ENCODE measurements at places on chromosomes 13 and 19.

GRCh38 chr19:33703821-33704220 lies 82.1 kb downstream of the CHST8 start:
- DNase-seq, result no peak

DNA sequence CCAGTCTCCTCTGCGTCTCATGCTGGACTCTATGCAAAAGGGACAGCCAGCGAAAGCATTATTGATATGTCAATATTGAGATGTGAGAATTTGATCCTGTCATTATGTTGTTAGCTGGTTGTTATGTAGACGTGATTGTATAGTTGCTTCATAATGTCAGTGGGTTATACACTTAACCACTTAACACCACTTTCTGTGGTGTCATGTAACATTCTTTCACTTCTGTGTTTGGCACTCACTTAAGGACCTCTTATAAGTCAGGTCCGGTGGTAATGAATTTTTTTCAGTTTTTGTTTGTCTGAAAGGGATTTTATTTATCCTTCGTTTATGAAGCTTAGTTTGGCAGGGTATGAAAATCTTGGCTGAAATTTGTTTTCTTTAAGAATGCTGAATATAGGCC lies 7.1 kb upstream of the SIGLEC7 start:
- DNase-seq, result no peak

DNA sequence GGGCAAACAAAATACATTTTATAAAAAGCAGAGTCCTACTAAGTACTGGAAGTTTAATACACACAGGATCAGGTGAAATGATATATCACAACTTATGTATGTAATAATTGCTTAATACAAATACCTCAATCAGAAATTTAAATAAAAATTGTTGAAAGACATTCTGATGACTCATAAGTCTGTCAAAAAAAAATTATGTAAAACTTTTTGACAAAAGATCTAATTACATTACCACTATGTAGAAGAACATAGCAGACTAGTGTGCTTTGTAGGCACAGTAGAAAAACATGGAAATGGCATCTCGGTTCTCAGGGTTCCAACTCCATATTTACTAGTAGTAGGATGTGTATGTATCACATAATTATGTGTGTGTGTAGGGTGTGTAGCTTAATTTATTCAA lies 156.2 kb downstream of the DNAJC3 start:
- DNase-seq, result no peak

- no peak for DNase-seq
Measured at GRCh38 chr13:102561933-102562332, 34.9 kb upstream of the TPP2 start.

DNA sequence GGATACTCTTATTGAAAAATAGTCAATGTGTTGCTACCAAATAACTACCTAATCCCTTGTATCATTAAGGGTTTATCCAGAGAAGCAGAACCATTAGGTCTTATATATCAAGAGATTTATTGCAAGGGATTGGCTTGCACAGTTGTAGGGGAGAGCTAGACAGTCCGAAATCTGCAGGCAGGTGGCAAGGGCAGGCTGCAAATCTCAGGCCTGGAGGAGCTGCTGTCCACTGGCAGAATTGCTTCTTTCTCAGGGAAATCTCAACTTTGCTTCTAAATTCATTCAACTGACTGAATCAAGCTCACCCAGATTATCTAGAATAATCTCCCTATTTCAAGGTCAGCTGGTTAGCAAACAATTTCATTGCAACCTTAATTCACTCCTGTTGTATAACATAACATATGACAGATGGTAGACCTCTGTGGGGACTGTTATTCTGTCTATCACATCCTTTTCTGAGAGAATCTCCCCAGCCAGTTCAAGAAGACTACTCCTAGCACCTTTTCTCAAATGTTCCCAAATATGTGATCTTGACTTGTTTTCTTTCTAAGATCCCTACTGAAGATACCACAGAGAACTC lies 194.2 kb downstream of the NHLRC3 start:
- DNase-seq, result no peak

- peak; percentile 42 for DNase-seq
Measured at GRCh38 chr13:48304143-48304876, 759 bp downstream of the RB1 start.

DNA sequence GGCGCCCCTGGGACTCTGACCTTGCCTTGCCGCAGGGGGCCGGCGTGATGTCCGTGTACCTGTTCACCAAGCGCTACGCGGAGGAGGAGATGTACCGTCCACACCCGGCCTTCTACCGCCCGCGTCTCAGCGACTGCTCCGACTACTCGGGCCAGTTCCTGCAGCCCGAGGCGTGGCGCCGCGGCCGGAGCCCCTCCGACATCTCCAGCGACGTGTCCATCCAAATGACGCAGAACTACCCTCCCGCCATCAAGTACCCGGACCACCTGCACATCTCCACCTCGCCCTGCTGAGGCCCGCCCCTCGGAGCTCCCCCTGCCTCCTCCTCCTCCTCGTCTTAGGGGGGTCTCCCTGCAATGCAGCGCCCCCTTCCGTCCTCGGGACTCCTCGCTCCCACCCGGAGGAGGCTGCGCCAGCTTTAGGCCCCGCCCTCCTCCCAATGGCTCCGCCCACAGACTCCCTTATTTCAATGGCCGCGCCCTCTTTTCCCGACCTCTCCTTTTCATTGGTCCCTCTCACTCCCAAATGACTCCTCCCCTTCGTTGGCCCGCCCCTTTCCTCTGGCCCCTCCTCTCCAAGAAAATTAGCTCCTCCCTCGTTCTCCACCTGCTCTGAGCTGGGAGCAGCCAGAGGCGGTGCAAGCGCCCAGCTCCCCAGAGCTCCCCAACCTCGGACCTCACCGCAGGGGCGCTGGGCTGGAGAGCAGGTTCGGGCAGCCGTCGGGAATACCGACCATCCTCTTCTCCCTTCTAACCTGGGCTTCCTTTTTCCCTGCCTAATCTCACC lies 20.5 kb upstream of the CACNG8 start:
- DNase-seq, result no peak

DNA sequence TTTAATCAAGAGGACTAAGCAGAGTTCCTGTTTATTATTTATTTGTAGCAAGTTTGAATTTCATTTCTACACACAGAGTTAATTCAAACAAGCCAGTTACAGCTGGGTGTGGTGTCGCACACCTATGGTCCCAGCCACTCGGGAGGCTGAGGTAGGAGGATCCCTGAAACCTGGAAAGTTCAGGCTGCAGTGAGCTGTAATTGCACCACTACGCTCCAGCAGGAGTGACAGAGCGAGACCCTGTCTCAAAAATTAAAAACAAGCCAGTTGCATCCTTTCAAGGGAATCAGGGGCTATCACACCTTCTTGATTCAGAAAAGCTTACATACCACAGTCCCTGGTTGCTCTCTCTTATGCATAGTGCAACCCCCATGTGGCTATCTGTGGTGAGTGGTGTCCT lies 19.8 kb downstream of the ZNF586 start:
- no peak for DNase-seq

GRCh38 chr19:2324220-2324948 lies 4.0 kb downstream of the LSM7 start:
- DNase-seq, result no peak

- DNase-seq, result no peak
Measured at GRCh38 chr13:87333599-87333998, 337.6 kb upstream of the SLITRK5 start.

GRCh38 chr19:46466536-46467196 lies 4.7 kb downstream of the PNMA8A start:
- DNase-seq, result peak; percentile 78

- no peak for DNase-seq
Measured at GRCh38 chr13:95704510-95704909, 27.6 kb downstream of the DNAJC3 start.

GRCh38 chr19:37963190-37963936 lies 56.4 kb downstream of the SIPA1L3 start:
- peak; percentile 11 for DNase-seq

- no peak for DNase-seq
Measured at GRCh38 chr19:54882758-54883157, 8.7 kb downstream of the FCAR start.

DNA sequence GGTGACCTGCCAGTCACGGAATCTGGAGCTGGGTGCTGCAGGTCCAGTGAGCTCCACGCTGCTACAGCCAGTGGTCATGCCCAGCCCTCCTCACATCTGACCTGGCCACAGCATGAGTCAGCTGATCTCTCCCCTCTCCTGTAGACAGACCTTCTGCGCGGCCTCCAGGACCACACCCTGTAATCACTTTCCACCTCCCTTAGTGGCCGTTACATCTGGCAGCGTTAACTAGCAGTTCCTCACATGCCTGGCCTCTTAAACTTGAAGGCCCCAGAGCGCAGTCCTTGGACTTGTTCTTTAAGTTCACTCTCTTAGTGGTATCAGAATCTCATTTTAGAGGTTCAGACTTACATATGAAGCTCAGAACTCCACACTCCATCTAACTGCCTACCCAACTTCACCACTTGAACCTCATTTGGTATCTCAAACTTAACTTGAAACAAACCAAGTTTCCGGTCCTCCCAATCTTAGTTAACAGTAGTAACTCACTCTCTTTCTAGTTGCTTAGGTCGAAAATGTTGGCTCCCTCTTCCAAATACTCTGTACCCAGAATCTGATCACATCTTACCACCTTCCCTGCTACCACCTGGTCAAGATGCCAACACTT lies 22.7 kb downstream of the MIPEP start:
- no peak for DNase-seq

DNA sequence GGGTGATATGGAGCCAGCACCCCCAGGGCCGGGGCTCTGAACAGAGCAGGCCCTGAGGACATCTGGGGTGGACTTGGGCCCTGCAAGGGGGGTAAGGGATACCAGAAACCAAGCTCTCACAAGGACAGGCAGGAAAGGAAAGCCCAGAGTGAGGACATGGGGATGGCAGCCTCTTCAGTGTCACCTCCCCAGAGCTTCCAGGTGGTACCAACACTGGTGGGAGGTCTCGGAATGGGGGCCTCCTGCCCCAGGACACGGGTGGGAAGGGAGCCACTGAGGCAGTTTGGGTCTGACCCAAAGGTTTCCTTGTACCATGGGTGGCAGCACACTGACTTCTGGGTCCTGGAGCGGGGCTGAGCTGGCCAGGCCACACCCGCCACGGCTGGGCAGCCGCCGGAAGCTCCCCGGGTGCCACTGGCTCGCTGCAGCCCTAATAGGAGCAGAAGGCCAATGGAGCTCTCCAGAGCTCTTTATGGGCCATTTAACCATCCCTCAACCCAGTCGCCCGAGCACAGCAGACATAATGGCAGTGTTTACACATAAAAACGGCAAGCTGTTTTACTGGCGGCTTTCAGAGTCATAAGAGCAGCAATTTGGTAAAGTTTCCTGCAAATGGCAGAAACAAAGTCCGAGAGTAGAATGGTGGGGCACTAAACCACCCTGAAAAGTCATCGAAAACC lies 59.3 kb downstream of the PEPD start:
- no peak for DNase-seq

GRCh38 chr19:32330213-32330857 lies 15.1 kb upstream of the ZNF507 start:
- no peak for DNase-seq

DNA sequence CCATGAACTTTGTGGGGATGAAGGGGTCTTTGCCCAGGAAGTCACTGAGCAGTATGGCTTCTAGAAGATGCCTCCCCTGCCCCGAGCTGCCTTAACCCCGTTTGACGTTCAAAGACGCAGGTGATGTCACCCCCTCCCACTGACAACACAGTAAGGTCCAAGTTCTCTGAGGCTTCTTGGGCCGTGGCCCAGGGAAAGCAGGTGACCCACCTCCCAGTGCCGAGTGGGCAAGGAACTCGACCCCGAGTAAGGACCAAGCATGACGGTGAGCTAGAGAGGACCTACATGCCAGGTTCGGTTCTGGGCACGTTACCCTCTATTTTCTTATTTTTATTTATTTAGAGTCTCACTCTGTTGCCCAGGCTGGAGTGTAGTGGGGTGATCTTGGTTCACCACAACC lies 81.3 kb downstream of the SLC6A16 start:
- DNase-seq, result no peak

GRCh38 chr13:49308921-49309408 lies 61.2 kb downstream of the CDADC1 start:
- no peak for DNase-seq

DNA sequence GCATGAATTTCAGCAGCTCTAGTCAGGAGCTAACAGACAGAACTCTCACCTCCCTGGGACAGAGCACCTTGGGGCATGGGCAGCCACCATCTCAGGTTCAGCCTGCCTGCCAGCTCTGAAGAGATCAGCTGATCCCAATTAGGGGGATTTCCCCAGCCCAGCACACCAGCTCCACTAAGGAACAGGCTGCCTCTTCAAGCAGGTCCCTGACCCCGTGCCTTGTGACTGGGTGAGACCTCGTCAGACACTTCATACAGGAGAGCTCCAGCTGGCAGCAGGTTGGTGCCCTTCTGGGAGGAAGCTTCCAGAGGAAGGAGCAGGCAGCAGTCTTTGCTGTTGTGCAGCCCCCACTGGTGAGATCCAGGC lies 84.5 kb upstream of the UFM1 start:
- DNase-seq, result no peak

DNA sequence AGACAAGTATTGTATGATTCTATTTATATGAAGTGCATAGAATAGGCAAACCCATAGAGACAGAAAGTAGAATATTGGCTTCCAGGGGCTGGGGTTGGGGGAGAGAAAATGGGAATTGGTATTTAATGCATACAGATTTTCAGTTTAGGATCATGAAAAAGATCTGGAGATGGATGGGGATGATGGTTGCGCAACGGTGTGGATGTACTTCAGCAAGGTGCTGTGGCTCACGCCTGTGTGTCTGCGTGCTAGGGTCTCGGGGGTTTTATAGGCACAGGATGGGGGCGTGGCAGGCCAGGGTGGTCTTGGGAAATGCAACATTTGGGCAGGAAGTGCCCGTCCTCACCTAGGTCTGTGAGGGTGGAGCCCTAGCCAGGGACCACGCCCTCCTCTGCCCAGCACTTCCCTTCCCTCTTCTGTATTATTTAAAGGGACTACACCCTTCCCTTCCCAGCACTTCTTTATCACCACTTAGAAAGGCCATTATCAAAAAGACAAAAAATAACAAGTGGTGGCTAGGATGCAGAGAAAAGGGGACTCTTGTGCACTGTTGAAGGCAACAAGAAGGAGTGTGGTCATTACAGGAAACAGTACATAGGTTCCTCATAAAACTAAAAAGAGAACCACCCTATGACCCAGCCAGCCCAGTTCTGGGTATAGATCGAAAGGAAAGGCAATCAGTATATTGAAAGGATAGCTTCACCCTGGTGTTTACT lies 29.0 kb downstream of the LILRB4 start:
- DNase-seq, result no peak

- no peak for DNase-seq
Measured at GRCh38 chr13:107867701-107868661, 347.4 kb downstream of the LIG4 start.

GRCh38 chr19:14582894-14583340 lies at the start of gene CLEC17A:
CLEC17A (plus strand) TSS chr19:14583084; CDS start chr19:14583161, 77 bp downstream.
- no peak for DNase-seq

DNA sequence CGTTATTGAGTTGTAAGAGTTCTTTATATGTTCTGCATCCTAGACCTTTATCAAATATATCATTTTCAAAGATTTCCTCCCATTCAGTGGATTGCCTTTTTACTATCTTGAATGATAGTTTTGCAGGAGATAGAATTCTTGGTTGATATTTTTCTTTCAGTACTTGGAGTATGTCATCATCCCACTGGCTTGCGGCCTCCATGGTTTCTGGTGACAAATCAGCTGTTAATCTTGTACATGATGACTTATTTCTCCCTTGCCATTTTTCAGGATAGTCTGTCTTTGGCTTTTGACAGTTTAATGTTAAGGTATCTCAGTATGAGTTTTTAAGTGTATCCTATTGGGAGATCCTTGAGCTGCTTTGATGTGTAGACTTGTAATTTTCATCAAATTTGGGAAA lies 8.5 kb downstream of the ZNF557 start:
- DNase-seq, result no peak

Measured in HFFc6 (cell line).